ENCODE measurements at places on chromosomes 7 and 10. TPM values are rescaled to one million over a fixed set of nuclear protein-coding genes. Genes with fewer than 3 reads are reported as not detected.
A peak's percentile ranks its signal among the peaks of the same experiment; 100 is the strongest.

DNA sequence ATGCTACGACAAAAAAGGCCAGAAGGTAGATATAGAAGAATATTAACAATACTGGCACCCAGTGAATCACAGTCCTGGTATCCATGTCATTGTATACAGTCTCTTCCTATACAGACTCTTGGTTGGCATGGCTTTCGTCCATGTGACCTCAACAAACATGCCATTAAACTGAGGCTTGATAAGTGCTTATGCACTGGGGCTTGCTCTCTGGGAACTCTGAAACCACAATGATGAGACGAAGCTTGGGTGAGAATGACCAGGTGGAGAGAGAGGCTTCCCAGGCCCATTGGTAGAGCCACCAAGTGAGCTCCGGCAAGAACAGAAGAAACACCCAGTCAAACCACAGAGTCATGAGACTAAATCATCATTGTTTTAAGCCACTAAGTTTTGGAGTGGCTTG lies 33.2 kb downstream of the PNPLA8 start:
- H3K36me3 ChIP-seq, result peaks cover 4% of the 10 kb centered on the region
- no peaks in the 10 kb centered on the region for H3K27me3 ChIP-seq
- H3K4me1 ChIP-seq, result no peaks in the 10 kb centered on the region

DNA sequence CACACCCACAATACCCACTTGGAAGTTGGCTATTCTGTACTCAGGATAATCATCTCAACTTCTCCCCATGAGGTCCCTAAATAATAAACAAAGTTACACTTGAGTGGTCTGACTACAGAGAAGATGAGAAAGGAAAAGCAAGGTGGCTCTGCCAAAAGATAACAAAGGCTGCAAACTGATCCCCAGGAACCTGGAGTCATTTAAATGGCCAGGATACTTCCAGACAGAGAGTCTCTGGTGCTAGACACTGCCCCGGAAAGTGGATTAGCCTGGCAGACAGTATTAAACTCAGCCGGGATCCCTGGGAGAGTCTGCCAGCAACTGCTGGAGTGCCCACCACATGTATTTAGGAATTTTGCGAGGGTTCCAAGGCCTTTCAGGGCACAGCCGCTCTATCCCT lies 93.7 kb downstream of the DGKI start:
- H3K4me3 ChIP-seq, result no peak overlapping the region
- H3K27ac ChIP-seq, result no peak overlapping the region
- no peaks in the 10 kb centered on the region for H3K4me1 ChIP-seq
- DNase-seq, result no peak
- peaks cover 7% of the 10 kb centered on the region for H3K27me3 ChIP-seq

DNA sequence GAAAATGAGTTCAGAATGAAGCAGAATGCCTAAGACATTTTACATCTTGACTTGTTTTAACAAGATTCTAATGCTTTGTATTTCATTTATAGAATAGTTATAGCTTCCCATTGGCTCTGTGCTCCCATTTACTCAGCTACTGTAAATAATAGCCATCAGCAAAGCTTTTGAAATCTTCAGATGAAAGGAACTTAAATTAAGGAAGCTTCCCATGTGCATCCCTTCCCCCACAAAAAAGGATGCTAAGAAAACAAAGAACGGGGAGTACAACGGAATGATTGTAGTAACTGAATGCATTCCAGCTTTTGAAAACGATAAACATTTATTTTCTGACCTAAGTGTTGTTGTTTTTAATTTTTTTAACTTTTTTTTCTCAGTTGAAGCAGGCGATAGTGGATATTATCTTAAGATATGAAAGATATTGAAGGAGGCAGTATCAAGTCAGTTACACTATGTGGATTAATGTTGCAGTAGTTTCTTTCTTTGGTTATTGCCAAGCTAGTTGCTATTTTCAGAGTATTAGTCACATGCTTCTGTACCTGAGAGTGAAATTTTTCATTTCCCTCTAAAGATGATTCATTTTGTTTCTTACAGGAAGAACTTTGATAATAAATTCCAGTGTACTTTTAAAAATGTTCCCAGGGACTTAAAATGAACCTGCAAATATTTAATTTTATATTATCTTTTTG lies 129.2 kb downstream of the KCND2 start:
- H3K4me3 ChIP-seq, result no peak overlapping the region
- H3K36me3 ChIP-seq, result no peaks in the 10 kb centered on the region
- peaks cover 3% of the 10 kb centered on the region for H3K4me1 ChIP-seq
- H3K27me3 ChIP-seq, result no peaks in the 10 kb centered on the region

The CFAP43 gene
- total RNA-seq, result not detected

GRCh38 chr10:35872671-35873070 lies 230.6 kb upstream of the FZD8 start:
- H3K36me3 ChIP-seq, result no peaks in the 10 kb centered on the region
- H3K4me1 ChIP-seq, result no peaks in the 10 kb centered on the region
- no peak for DNase-seq
- H3K4me3 ChIP-seq, result no peak overlapping the region
- no peaks in the 10 kb centered on the region for H3K27me3 ChIP-seq

The TTYH3 gene
- total RNA-seq, result 30.3 TPM

GRCh38 chr10:105969884-105970377 lies 1194.6 kb downstream of the SORCS1 start:
- H3K36me3 ChIP-seq, result no peaks in the 10 kb centered on the region
- no peaks in the 10 kb centered on the region for H3K27me3 ChIP-seq
- H3K4me3 ChIP-seq, result no peak overlapping the region
- H3K4me1 ChIP-seq, result no peaks in the 10 kb centered on the region

The LAMTOR4 gene
- total RNA-seq, result 108 TPM

The CCL24 gene
- total RNA-seq, result not detected

DNA sequence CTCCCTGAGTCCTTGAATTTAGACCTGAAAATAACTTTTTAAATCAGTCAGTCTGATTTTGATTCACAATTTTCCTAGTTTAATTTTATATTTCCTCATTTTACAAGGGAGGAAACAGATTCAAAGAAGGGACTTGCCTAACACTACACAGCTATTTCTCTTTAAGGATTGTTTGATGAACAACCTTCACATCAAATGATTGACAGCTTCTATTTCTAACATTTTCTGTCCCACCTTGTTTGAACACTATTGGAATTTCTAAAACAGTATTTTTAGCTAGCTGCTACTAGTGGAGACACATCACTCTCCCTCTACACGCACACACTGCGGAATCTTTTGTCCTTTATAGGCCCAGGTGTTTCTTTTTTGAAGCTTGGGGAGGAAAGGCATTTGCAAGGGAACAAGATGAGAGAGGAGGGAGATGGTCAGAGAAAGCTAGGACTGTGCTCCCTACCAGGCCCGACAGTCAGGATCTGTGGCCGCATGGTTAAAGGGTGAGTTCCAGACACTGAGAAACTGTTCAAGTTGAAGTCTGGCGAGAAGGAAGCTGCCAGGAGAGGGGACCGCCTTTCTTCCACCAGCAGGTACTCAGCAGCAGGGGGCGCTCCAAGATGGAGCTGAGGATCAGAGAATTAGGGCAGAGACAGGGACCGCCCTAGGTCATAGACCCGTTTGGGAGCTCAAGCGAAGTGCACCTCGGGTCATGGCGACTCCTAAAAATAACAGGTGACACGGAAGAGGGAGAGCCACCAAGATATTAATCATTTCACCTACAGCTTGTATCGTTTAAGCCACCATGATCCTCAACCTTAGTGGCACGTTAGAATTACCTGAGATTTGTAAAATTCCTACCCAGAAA lies 49.7 kb downstream of the DNAJC12 start:
- peaks cover 48% of the 10 kb centered on the region for H3K4me1 ChIP-seq
- no peaks in the 10 kb centered on the region for H3K36me3 ChIP-seq
- peak; percentile 92 for DNase-seq
- H3K4me3 ChIP-seq, result no peak overlapping the region
- H3K27ac ChIP-seq, result peak overlapping the region; percentile 26

- H3K4me3 ChIP-seq, result no peak overlapping the region
- no peaks in the 10 kb centered on the region for H3K36me3 ChIP-seq
- no peaks in the 10 kb centered on the region for H3K4me1 ChIP-seq
- no peak overlapping the region for H3K27ac ChIP-seq
These were observed 213.0 kb upstream of the SMIM30 start for GRCh38 chr7:113331155-113331898.

The CCSER2 gene
- total RNA-seq, result 56.9 TPM

DNA sequence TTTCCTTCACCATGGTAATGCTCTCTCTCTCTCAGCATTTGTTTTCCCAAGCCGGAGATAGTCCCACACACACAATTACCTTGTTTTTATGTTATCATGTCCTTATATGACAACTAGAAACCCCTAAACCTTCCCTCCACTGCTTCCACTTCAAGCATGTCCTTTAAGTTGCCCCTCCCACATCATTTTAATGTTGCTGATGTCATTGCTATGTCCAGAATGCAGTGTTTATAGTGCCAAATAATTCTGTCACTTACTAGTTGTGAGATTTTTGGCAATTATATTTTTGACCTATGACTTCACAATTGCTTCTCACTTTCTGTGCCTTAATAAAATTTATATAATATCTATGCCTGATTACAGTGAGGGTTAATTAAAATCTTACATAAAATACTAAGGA lies 645.9 kb downstream of the XPNPEP1 start:
- DNase-seq, result no peak
- H3K4me1 ChIP-seq, result no peaks in the 10 kb centered on the region
- no peaks in the 10 kb centered on the region for H3K36me3 ChIP-seq
- H3K27me3 ChIP-seq, result no peaks in the 10 kb centered on the region
- H3K27ac ChIP-seq, result no peak overlapping the region

The DENND2A gene
- not detected for total RNA-seq

DNA sequence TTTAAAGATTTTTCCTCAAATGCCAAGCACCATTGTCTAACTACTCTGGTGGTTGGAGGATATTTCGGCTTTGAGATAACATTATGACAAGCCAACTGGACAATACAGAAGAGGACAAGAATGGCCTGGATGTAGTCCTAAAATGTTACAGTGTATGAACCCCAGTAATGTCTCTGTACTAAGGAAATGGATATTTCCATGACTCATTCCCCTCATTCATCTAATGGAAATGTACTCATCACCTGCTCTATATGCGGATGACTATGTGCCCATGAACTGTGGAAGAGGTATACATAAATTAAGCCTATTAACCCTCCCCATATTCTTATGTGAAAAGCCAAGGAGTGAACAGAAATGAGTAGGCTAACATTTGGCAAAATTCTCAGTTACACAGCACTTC lies 207.9 kb downstream of the CACNA2D1 start:
- no peak overlapping the region for H3K27ac ChIP-seq
- no peaks in the 10 kb centered on the region for H3K27me3 ChIP-seq
- no peak for DNase-seq
- H3K4me3 ChIP-seq, result no peak overlapping the region

The AHR gene
- total RNA-seq, result 32.1 TPM

GRCh38 chr7:73879977-73880681 lies 19.2 kb downstream of the TMEM270 start:
- DNase-seq, result no peak
- H3K4me3 ChIP-seq, result no peak overlapping the region
- H3K27ac ChIP-seq, result no peak overlapping the region
- H3K27me3 ChIP-seq, result peaks cover 1% of the 10 kb centered on the region
- no peaks in the 10 kb centered on the region for H3K4me1 ChIP-seq

GRCh38 chr7:15680446-15680845 lies 6.0 kb downstream of the MEOX2 start:
- H3K4me1 ChIP-seq, result no peaks in the 10 kb centered on the region
- no peaks in the 10 kb centered on the region for H3K36me3 ChIP-seq
- no peak overlapping the region for H3K27ac ChIP-seq
- H3K4me3 ChIP-seq, result no peak overlapping the region
- no peak for DNase-seq
- peaks cover 4% of the 10 kb centered on the region for H3K27me3 ChIP-seq

DNA sequence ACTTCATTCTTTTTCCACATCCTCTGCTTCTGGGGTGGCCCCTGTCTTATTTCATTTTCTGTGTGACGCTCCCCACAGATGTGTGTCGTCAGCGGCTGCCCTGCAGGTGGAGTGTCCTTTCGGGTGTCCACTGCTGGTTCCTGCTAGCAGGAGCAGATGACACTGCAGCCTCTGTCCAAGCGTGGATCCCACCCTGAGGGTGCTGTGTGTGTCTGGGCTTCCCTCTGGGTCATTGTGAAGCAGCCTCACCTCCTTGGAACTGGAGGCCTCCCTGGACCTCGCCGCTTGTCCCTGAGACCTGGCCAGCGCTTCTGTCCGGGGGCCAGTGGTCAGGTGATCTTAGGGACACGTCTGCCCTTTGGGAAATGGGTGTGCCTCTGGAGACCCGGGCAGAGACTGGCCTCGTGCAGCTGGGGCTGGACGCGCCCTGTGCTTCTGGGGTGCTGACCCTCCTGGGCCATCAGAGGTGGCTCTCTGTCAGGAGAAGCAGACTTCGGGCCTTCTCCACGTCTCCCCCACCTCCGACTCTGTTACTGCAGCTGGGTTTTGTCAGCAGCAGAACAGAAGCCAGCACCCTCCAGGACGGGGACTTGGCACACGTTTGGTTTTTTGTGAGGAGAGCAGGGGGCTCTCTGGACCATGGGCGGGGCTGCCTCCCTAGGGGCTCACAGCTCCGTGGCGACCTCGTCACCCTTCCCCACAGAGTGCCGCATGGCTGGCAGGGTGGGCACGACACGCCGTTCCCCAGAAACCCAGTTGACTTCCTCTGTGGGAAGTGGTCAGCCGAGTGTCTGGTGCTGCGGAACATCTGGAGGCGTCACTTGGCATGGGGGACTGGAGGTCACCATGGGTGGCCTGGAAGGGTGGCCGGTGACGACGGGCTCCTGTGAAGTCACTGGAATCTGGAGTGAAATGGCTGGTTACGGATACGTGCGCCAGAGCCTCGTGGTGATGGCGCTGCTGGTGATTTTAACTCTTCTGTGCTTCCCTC lies 48.4 kb downstream of the INPP5A start:
- H3K27ac ChIP-seq, result no peak overlapping the region
- H3K36me3 ChIP-seq, result peaks cover 9% of the 10 kb centered on the region
- no peak for DNase-seq

DNA sequence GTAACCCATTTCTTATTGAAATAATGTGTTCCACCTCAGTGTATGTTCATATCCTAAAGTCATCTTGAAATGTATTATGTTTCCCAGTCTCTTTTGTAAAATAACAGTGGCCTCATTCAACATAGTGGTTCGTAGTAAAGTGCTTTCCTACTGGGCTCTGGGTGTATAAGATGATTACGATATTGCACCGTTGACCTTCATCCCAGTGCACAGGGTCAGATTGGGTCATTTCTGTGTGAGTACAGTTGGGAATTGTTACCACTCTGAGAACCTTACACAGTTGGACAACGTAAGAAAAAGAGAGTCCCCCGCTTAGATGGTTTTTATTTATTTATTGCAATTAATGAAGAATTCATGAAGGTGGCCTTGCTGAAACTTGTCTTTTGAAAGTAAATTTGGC lies 135.6 kb downstream of the CHN2 start:
- peaks cover 32% of the 10 kb centered on the region for H3K4me1 ChIP-seq
- H3K27ac ChIP-seq, result no peak overlapping the region
- H3K4me3 ChIP-seq, result no peak overlapping the region
- H3K27me3 ChIP-seq, result no peaks in the 10 kb centered on the region
- no peaks in the 10 kb centered on the region for H3K36me3 ChIP-seq
- no peak for DNase-seq

The PKD2L1 gene
- not detected for total RNA-seq

GRCh38 chr10:72858067-72858466 lies 35.5 kb upstream of the OIT3 start:
- no peak overlapping the region for H3K27ac ChIP-seq
- no peaks in the 10 kb centered on the region for H3K27me3 ChIP-seq
- H3K4me3 ChIP-seq, result no peak overlapping the region
